Activated CD4-positive, alpha-beta T cell treated with anti-CD3 and anti-CD28 coated beads, Interleukin-10, Interleukin-2, amounts not matched to agents 100 ng/mL and 50 ng/mL, durations not matched to agents 16 hours and 8 hours (primary cell): ENCODE measurements at places on chromosomes 3 and 15.
A peak's percentile ranks its signal among the peaks of the same experiment; 100 is the strongest.

GRCh38 chr3:107465064-107465631 lies 57.6 kb upstream of the BBX start:
- DNase-seq, result peak; percentile 38

DNA sequence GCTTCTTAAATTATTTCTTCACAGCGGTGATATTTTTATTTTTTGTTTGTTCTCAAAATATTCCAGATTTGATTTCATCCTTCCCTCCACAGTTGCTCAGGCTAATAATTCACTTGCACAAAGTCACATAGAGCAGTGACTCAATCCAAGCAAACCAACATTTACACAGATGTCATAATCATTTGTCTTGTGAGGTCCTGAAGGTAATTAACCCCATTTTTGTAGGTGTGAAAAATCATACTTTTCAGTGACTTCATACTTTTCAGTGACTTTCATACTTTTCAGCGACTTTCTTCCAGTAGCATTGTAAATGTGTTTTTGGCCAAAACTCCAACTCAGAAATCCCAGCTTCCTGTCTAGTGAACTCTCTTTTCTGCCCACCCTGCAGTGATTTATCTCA lies 32.1 kb downstream of the CD200 start:
- no peak for DNase-seq

DNA sequence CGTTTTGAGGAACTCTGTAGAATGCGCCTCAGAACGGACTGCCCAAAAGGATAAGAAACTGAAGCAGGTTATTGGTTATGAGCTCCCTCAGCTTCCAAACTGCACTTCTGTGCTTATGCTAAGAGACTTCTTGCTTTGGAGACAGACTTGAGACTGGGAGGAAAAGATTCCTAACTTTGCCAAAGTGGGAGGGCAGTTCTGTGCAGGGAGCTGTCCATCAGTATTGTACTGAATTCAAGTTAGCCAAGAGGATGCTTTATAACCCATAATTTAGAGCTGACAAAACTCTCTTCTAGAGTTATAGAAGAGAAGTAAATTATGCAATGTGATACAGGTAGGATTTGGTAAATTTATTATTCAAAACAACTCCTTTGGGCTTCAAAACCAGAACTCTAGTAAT lies 519.8 kb upstream of the GBE1 start:
- no peak for DNase-seq

- DNase-seq, result no peak
Observed at GRCh38 chr3:197353867-197354567, 55.6 kb upstream of the DLG1 start.

- DNase-seq, result peak; percentile 2
Observed at GRCh38 chr3:146594843-146595482, 10.2 kb downstream of the PLSCR5 start.

- DNase-seq, result no peak
Observed at GRCh38 chr3:174598885-174599439, 260.2 kb upstream of the NAALADL2 start.

DNA sequence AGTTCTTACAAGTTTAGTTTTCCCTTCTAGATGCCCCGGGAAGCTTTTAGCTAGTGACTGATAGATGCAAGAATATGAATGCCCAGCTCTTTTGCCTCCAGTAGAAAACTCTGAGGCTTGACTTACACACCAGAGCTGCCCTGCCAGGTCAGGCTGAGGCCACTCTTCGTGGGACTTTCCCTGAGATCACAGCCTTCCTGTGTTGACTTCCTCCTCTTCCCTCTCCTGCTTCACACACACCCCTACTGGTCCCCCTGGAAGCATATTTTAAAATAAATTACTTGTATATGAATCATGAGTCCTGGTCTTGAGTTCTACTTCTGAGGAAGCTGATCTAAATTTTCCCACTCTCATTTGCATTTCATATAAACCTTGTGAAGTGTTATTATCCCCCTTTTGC lies 413.7 kb downstream of the PDCD6IP start:
- DNase-seq, result no peak

GRCh38 chr3:144324076-144324475 lies 352.5 kb downstream of the DIPK2A start:
- DNase-seq, result no peak

GRCh38 chr3:59422312-59422711 lies 372.5 kb upstream of the CFAP20DC start:
- DNase-seq, result peak; percentile 79

DNA sequence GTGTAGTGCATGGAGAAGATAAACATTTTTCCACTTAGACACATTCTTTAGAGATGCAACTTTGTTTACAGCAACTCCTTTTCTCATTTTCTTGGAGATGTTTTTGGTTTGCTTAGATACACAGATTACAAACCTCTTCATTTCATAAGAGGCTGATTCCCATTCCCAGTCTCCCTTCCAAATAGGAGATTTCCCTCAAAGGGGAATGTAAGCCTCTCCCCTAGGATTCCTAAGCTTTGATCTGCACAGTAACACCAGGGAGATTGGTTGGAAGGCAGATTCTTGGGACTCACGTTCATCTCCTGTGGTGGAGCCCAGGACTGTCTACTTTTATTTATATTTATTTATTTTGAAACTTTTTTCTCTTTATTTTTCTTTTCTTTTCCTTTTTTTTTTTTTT lies 63.2 kb downstream of the MCTP2 start:
- no peak for DNase-seq

DNA sequence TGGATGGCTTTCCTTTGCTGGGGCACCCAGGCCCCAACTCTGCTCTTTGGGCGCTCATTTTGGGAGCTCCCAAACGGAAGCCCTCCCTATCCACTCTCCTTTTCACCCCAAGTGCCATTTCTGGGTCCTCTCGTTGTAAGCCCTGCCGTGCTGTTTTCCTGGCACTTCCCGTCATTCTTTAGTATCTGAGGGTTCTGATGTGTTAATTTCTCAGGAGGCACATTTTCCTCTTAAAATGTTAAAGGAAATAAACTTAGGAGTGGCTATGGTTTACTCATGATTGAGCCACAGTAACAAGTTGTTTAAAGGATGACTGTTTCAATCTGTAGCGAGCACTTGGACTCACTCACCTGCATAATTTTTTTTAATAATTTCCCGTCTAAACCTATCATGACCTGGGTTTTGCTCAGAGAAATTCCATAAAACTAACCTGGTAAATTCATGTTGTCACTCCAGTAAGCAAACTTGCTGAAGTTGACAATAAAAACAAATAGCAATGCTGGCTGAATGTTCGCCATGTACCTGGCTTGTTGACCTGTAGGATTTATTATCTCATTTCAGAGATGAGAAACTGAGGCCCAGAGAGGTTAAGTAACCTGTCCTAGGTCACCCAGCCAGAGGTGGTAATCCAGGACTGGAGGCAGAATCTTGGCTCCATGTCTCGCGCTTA lies 10.6 kb downstream of the ALDH1A3 start:
- no peak for DNase-seq

GRCh38 chr15:95770196-95770595 lies 560.3 kb upstream of the NR2F2 start:
- DNase-seq, result no peak

- DNase-seq, result no peak
Observed at GRCh38 chr3:152496716-152497115, 228.0 kb downstream of the MBNL1 start.

- no peak for DNase-seq
Observed at GRCh38 chr15:75460646-75461045, 9.2 kb upstream of the SIN3A start.

GRCh38 chr15:41341519-41341918 lies 8.8 kb downstream of the NUSAP1 start:
- no peak for DNase-seq

DNA sequence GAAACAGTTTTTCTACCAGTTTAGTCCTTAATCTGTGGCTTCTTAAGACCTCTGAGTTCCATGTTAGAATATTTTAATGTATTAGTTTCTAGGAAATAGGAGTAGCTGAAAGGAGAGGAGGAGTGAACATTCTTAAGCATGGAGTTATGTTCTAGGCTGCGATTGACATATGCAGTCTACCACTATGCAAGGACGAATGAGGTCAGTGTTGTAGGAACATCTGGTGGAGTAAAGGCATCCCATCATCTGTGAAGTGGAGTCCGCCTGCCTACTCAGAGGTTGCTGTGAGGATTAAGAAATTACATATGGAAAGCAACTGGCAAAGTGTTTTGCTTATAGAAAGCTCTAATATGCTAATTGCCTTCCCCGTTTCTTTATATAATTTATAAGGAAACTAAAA lies 45.1 kb downstream of the SNAPC5 start:
- DNase-seq, result no peak

DNA sequence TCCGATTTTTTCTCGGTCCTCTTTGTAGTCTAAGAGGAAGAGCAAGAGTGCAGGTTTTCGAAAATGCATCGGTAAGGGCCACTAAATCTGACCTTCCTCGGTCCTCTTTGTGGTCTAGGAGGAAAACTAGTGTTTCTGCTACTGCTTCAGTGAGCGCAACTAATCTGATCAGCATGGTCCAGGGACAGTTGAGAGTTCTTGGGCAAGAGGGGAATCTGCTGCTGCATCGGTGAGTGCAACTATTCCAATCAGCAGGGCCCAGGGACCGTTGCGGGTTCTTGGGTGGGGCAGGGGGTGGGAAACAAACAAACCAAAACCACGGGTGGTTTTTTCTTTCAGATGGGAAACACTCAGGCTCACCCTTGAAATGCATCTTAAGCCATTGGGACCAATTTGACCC lies 10.5 kb upstream of the OSBPL11 start:
- DNase-seq, result no peak

- DNase-seq, result peak; percentile 23
Observed at GRCh38 chr3:71225951-71226564, 357.5 kb downstream of the FOXP1 start.

DNA sequence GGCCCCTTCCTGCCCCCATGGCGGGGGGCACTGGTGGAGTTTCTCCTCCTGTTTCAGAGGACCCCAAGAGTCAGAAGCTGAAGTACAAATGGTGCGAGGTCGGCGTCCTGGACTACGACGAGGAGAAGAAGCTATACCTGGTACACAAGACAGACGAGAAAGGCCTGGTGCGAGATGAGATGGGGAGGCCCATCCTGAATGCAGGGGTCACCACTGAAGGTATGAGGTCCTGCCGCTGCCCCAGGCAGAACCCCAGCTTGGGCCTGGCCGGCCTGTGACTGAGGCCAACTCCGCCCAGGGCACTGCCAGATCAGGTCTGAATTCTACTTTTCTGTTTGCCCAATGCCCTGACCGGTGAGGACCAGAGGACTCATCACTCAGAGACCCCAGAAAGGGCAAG lies 15.0 kb downstream of the DNAH1 start:
- DNase-seq, result no peak

- DNase-seq, result no peak
Observed at GRCh38 chr3:149523512-149524299, 49.2 kb downstream of the TM4SF4 start.

DNA sequence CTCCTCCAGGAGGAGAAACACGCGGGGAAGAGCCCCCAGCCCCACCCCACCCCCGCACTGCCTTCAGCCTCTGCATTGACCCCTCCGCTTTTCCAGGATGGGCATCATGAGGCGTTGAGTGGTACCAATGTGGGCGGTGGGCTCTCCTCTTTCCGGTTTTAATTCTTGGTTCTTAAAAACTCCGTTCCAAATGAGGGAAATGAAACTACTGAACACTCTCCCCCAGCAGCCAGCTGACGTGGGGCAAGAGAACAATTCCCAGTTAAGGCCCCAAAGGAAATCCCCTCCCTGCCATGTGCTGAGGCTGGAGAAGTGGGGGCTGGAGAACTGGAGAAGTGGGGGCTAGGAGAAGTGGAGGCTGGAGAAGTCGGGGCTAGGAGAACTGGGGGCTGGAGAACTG lies 5.3 kb upstream of the NRROS start:
- no peak for DNase-seq

- DNase-seq, result no peak
Observed at GRCh38 chr15:42190370-42190769, 17.7 kb downstream of the VPS39 start.

GRCh38 chr15:79265987-79266579 lies 16.4 kb upstream of the ANKRD34C start:
- DNase-seq, result no peak

DNA sequence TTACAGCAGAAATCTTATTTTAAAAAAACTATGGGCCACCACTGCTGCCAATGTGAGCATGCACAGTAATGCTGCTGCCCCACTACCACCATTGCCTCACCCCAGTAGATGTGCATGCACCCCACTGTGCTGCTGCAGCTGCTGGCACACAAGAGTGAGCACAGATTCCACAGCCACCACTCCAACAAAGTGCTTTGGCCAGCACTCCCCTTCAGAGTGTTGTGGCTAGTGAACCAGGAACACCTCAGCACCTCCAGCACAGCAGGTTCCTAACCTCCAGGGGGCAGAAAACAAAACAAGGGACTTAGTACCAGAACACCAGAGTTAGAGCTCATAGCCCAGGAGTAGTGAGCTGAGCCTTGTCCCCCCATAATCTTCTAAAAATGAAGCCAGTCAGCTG lies 629.6 kb downstream of the PYDC2 start:
- no peak for DNase-seq

- no peak for DNase-seq
Observed at GRCh38 chr3:49707113-49707480, 12.4 kb downstream of the AMIGO3 start.

- peak; percentile 86 for DNase-seq
Observed at GRCh38 chr15:52466134-52466701, 62.5 kb downstream of the MYO5A start.

DNA sequence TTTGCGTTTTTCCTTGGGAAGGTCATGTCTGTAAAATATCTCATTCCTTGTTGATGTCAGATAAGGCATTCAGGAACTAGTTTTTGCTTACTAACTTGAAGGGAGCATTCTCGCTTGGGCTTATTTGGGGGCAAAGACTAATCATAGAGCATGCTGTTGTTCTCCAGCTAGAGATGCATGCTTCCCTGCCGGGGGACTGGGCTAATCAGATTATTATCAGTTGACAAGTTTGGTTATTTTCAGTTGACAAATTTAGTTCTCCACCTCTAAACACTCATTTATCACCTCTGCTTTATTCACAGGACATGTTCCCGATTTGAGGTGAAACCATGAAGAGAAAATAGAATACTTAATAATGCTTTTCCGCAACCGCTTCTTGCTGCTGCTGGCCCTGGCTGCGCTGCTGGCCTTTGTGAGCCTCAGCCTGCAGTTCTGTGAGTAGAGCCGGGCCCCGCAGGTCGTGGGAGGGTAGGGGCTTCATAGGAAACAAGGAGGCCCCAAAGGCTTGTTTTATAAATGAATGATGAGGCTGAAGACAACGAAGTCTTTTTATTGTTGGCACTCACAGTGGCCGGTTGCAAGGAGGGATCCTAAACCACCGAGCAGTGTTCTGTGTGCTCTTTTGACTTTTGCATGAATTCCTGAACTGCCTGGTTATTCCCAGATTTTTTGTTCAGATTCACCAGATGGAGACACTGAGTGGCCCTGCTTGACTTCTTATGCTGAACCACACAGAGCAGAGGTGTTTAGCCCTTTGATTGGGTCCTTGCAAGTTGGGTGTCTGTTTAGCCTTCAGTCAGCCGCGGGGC lies 28.4 kb downstream of the PXYLP1 start:
- no peak for DNase-seq
